ENCODE measurements at places on chromosomes 12 and 14.

DNA sequence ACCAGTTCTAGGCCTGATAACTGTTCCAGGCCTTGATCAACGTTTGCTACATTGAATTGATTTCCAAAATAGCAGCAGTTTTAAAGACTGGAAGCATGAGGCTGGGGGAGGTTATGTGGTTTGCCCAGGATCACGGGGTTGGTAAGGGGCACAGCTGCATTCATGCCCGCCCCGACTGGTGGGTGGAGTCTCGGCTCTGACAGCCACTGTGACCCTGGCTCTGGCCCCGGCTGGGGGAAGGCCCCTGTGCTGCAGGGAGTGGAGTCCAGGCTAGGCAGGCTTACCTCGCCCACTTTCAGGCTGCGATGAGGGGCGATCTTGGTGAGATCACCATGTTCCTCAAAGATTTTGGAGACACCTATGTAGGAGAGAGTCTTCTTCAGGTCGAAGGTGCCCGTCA is 13.3 kb upstream of the SERPINA9 start:
- no peak for DNase-seq

GRCh38 chr14:77224212-77224611 is 42.6 kb downstream of the TMEM63C start:
- no peak for DNase-seq

- DNase-seq, result no peak
Observed at GRCh38 chr14:67553547-67553946, 20.5 kb downstream of the PLEKHH1 start.

GRCh38 chr12:2231011-2231595 is 178.3 kb downstream of the CACNA1C start:
- no peak for DNase-seq

- no peak for DNase-seq
Observed at GRCh38 chr14:88841741-88842140, 17.3 kb downstream of the TTC8 start.

DNA sequence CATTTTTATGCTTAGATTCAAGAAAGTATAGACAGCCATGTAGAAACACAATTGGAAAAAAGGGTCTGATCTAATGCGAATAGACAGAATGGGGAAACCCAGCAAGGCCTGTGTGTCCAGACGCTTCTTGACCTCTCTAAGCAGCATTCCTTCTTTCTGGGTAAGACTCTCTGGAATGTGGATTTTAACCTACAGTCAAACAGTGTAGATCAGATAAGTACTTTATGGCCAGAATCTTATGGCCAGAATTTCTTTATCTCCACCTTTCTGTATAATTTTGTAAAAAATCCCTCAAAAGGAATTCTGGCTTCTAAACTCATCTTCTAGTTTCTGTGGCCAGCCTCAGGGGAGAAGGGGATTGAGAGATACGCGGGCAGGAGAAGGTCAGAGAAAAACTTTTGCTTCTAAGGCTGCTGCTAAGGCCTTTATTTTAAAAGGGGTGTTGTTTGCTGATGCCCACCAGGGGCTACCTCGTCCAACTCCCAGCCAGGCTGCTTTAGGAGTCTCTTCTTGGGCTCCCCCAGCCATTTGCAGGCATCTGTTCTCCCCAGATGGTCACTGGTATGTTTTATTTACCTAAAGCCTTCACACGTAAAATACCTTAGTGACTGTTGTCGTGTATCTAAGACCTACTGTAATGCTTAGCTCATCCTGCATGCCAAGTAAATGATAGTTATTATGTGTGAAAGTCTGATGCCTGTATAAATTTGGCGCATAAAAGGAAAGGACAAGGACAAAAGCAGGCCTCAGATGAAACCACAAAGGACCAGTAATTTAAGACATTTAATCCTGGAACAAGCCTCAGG is 68.4 kb downstream of the ANO6 start:
- DNase-seq, result no peak

DNA sequence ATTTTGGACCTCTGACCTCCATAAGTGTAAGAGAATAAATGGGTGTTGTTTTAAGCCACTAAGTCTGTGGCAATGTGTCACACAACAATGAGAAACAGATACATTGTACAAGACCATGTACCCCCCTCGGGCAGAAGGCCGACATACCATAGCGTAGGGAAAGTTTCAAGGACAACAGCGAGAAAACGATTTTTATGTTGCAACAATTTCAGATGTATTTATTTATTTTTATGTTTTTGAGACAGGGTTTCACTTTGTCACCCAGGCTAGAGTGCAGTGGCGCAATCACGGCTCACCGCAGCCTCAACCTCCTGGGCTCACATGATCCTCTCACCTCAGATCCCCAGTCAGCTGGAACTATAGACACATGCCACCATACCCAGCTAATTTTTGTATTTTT is 136.4 kb upstream of the NCOR2 start:
- DNase-seq, result no peak

- no peak for DNase-seq
Observed at GRCh38 chr12:90630006-90630405, 325.0 kb downstream of the CCER1 start.

- no peak for DNase-seq
Observed at GRCh38 chr14:88785911-88786310, 6.8 kb downstream of the EML5 start.

DNA sequence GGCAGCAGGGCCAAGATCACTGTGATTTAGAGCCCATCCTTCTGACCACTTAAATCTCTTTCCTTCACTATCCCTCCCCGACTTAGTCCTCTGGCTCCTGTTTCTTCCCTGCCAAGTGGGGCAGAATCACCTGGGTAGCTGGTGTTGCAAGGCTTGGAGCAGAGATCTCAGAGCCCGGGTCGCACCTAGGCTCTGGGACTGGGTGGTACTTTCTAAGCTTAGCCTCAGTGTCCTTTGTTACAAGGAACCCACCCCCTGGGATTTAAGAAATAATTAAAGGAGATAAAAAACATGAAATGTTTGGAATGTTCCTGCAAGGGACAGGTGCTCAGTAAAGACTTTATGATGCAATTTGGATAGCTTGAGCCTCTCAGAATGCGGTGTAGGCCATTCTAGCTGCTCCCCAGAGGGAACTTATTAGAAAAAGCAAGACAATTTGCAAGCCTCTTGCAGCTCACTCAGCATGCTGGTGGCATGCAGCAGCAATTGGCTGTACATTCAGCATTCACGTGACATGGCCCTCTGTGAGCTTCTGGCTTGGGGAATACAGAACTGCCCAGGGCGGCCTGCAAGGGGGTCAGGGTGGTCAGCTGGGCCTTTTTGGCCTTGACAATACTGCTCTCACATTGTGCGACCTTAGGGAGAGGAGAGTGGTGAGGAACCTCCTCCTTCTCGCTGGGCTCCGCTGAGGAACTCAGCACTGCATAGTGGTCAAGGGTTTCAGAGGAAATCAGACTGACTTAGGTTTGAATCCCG is 16.8 kb downstream of the C14orf132 start:
- DNase-seq, result no peak

DNA sequence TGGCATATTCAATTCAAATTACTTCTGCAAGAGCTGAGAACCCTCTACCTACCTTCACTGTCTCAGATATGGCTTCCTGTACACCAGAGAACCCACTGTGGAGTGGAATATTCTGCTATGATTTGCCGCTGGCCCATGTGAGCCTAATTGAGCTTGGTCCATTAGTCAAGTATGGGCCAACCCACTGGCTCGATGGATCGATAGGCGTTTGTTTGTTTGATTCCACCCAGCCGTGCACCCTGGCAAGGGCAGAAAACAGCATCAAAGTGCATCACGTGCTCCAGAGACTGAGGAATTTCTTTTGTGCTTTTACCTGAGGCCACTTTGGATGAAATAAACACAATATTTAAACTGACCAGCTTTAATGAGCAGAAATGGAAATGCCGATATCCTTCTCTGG is 426.3 kb downstream of the AACS start:
- no peak for DNase-seq

DNA sequence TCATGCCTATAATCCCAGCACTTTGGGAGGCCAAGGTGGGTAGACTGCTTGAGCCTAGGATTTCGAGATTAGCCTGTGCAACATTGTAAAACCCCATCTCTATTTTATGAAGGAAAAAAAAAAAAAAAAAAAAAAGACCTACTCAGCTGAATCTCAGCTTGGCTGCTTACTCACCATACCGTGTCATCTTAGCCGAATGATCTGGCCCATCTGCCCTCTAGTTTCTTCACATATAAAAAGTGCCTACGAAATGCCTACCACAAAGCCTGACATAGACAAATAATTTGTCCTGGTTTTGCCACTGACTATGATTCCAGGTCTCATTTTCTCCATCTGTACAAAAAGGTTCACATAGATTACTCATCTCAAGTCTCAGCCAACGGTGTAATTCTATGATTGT is 10.1 kb downstream of the DIABLO start:
- no peak for DNase-seq

DNA sequence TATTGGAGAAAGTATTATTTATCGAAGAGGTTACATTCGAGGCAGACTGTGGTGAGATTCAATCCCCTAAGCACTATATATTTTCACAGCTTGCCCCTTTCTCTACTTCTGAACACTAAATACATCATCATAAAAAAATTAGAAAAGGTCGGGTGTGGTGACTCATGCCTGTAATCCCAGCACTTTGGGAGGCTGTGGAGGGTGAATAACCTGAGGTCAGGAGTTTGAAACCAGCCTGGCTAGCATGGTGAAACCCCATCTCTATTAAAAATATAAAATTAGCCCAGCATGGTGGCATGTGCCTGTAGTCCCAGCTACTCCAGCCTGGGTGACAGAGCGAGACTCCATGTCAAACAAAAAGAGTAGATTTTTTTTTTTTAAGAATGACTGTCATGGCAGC is 70.6 kb upstream of the MYF6 start:
- DNase-seq, result no peak

- DNase-seq, result no peak
Observed at GRCh38 chr12:54390668-54391551, 6.4 kb upstream of the ZNF385A start.

DNA sequence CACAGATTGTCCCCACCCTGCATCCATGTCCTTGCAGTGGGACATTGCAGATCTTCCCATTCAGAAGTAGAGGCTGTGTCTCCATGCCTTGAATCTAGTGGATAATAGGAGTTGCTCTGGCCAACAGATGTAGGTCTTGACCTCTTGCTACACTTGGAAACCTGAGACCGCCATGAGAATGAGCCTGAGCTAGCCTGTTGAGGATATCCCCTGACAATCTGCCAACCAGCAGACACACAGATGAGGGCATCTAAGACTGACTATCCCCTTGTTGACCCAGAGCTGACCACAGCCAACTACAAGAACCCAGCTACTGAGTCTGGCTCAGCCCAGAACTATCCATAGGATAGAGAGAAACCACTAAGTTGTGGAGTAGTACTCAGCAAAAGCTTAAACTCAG is 161.1 kb upstream of the NOS1 start:
- DNase-seq, result no peak

DNA sequence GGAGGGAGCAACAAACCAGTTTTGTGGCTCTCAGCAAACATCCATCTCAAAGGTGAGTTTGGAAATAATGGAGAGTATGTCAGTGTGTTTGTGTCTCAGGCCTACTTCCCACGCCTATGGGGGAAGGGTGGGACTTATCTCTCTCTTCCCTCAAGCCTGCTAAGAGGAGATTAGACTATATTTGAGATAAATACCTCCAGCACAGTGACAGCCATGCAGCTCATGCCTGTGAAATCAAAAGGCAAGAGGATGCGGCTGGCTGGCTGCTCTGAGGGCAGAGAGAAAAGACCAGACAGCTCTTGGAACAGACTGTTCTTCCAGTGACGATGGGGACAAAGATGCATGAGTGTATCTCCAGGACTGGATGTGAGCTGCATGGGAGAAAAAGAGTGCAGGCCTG is 14.7 kb upstream of the POC1B start:
- DNase-seq, result no peak

- no peak for DNase-seq
Observed at GRCh38 chr14:101992708-101993107, 28.3 kb downstream of the DYNC1H1 start.

DNA sequence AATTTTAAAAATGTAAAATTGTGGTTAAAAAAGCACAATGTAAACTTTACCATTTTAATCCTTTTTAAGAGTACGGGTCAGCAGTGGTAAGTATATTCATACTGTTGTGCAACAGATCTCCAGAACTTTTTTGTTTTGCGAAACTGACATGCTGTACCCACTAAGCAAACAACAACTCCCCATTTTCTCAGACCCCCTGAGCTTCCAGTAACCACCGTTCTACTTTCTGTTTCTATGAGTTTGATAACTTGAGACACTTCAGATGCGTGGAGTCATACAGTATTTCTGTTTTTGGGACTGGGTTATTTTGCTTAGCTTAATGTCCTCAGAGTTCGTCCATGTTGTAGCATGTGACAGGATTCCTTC is 38.0 kb downstream of the CHST11 start:
- DNase-seq, result no peak

- no peak for DNase-seq
Observed at GRCh38 chr12:52913431-52913821, 8.6 kb upstream of the KRT8 start.

GRCh38 chr12:131092901-131093603 is 139.3 kb downstream of the ADGRD1 start:
- no peak for DNase-seq

- no peak for DNase-seq
Observed at GRCh38 chr14:50318031-50318626, 6.0 kb downstream of the DMAC2L start.

DNA sequence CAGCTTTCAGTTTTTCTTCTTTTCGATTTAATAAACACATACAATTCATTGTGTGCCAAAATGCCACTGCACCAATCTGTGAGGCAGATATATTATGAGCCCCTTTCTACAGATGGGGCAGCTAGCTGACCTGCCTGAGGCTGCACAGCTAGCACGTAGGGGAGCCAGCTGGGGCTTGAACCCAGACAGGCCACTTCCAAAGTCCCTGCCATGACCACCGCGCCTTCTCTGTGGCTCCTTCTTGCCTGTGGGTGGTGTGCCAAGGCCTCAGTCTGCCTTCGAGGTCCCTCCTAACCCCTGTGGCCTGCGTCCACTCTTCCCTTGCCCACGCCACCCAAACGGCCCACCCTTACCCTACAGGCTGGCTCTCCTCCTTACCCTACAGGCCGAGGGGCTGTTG is 16.2 kb downstream of the FAM222A start:
- no peak for DNase-seq

DNA sequence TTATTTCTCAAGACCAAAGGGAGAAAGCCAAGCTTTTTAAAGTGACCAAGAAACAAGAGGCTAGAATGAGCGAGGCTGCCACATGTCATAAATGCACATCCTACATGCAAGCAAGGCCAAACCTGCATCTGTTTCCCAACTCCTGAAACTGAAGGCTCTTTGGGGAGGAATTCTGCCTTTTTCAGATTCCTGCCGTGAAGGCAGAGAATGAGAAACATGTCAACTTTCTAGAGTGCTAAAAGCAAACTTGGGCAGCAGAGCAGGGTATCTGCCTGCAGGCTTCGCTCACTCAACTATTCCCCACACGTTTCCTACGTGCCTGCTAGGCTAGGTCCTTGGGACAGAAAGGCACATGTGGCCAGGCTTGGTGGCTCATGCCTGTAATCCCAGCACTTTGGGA is 15.2 kb downstream of the DPF3 start:
- no peak for DNase-seq

DNA sequence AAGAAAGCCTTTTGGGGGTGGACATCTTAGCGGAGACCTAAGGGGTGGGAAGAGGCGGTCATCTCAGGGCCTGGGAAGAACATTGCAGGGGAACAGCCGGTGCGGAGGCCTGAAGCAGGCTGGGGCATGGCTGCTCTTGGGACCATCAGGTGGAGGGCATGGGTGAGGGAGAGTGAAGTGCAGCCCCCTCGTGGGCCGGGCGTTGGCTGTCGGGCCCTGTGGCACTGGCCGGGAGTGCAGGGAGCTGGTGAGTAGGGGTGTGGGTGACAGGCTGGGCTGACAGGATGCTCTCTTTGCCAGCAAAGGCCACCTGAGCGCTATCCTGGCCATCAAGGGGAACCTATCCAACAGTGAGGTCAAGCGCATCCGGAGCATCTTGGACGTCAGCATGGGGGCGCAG is 11.7 kb downstream of the TNFAIP2 start:
- no peak for DNase-seq

- no peak for DNase-seq
Observed at GRCh38 chr14:89616852-89617341, 199.9 kb upstream of the FOXN3 start.

Measured in AG09319 (cell line).